Hair follicle dermal papilla cell (primary cell): ENCODE measurements at places on chromosomes 7 and 10. TPM values are rescaled to one million over a fixed set of nuclear protein-coding genes. Genes with fewer than 3 reads are reported as not detected.

GFRA1 gene
- 26.1 and 31.3 TPM in 2 replicates for total RNA-seq

CTNNA3 gene
- total RNA-seq = under 0.01 and 0.24 TPM in 2 replicates

CRTAC1 gene
- not detected in 2 replicates for total RNA-seq

CD36 gene
- 7.5 and 8.9 TPM in 2 replicates for total RNA-seq

MYO1G gene
- total RNA-seq = 0.12 and 0.16 TPM in 2 replicates

ITGA8 gene
- 92.0 and 104 TPM in 2 replicates for total RNA-seq

CARD11 gene
- not detected in 2 replicates for total RNA-seq

SLC13A4 gene
- total RNA-seq = 0.16 and 0.97 TPM in 2 replicates

CCL24 gene
- not detected in 2 replicates for total RNA-seq

PHF14 gene
- total RNA-seq = 31.9 and 36.3 TPM in 2 replicates

SPDYE3 gene
- total RNA-seq = not detected in 2 replicates

SPDYE16 gene
- total RNA-seq = 0.16 TPM in 1 of 2 replicates, not detected in the other

FAM25A gene
- total RNA-seq = not detected in 2 replicates

OR6B1 gene
- not detected in 2 replicates for total RNA-seq

LIPN gene
- not detected in 2 replicates for total RNA-seq

HOXA11 gene
- total RNA-seq = not detected in 2 replicates

UMAD1 gene
- 14.8 and 15.2 TPM in 2 replicates for total RNA-seq

EGFR gene
- total RNA-seq = 58.7 and 63.6 TPM in 2 replicates
